ENCODE measurements at places on chromosomes 11 and 22.

DNA sequence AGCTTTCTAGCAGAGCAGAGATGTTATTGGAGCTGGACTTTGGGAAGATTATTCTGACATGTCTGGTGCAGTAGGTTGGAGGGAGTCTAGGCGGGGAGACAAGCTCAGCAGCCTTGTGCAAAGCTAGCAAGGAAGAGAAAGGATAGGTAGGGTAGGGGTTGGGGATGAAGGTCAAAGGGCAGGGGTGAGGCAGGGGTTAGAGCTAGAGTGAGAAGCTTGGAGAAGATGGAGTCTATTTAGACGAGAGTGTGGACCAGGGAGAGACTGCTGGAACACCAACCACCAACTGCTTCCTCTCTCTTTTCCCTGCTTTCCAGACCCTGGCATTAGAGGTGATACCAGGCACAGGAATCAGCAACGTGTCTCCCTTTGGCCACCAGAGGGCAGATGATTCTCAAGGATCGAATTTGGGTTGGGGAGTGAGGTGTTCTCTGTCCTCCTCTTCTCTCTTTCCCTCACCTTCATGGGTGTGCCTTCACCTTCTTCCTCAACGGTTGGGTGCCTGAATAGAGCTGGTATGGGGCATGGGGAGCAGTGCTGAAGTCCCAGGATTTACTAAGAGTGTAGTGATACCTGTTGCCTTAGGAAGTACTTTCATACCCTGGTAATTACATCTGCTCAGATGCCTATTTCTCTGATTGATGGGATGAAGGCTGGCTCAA is 1.8 kb upstream of the MARK2 start:
- DNase-seq = peak; percentile 84

DNA sequence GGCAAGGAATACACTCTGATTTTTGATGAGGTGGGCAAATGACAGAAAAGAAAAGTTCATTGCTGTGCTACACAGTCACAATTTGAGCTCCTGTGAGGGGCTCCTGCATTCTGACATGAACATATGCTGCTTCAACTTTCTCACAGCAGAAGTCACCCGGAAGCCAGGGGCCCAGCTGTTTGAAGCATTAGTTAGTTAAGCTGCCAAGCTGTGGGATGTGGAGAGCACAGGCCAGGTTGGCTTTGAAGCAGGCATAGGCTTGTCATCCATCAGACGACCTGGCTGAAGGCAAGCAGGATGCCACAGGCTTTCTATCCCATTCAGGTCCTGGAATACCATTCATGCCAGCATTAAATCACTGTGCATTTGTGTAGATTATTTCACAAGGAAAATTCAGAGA is 63.1 kb downstream of the MTNR1B start:
- DNase-seq = no peak

- no peak for DNase-seq
These were observed 31.8 kb downstream of the CAPN1 start for GRCh38 chr11:65213322-65214211.

DNA sequence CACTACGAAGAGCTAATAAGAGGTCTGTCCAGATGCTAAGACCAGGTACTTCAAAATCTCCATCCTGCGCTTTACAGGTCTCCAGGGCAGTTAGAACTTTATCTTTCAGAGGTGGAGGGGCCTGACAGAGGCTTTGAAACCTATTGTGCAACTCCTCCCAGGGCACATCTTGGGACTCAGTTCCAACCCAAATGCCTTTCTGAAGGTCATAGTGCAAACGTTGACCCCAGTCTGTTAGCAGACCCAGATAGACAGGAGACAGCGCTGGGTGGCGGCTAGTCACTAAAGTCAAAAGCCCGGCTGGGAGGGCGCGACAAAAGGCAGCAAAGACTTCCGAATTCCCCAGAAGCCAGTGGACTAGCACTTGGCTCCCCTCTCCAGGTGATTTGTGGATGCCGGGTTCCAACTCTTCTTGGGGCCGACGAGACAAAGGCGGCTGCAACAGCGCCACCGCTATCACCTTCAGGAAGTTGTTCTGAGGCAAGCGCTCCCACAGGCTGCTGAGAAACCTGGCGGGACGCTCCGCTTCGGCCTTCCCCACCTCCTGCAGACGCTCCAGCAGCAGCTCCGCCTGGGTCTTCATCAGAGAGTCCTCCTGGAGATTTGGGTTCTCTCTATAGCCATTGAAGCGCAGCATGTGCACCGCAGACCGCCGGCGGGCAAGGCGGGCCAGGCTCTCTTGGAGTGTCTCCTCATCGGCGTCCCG is 728 bp downstream of the FANCF start:
- peak; percentile 48 for DNase-seq

DNA sequence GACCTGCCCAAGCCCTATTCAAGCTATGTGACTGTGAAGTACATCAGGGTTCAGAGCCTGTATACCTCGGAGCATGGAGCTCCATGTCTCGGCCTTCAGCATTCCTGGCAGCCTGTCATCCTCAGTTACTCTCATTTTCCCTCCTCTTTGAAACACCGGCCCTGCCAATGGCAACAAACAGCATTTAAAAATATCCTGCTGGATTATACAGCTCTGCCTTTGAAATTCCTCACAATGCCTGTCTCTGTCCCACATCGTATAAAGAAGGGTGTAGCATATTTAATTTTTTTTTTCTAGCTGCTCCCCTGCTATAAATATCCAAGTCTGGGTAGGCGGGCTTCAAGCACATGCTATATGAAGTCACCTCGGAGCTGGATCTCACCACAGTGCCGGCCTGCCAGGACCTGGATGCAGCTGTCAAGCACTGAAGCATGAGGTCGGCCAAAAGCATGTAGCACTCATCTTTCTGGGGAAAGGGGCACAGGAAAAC is 11.8 kb downstream of the ABTB2 start:
- DNase-seq = no peak

DNA sequence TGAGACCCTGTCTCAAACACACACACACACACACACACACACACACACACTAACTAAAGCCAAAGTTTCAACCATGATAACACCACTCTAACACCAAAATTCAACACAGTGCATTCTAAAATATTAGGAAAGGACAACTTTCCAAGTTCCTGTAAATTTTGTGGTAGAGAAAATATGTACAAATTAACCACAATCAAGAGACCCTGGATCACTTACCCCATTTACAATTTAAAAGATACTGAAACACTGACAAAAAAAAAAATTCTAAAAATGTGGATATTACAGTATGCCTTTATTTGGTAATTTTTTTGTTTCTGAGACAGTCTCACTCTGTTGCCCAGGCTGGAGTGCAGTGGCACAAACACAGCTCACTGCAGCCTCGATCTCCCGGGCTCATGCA is 9.7 kb downstream of the MRTFA start:
- DNase-seq = no peak

DNA sequence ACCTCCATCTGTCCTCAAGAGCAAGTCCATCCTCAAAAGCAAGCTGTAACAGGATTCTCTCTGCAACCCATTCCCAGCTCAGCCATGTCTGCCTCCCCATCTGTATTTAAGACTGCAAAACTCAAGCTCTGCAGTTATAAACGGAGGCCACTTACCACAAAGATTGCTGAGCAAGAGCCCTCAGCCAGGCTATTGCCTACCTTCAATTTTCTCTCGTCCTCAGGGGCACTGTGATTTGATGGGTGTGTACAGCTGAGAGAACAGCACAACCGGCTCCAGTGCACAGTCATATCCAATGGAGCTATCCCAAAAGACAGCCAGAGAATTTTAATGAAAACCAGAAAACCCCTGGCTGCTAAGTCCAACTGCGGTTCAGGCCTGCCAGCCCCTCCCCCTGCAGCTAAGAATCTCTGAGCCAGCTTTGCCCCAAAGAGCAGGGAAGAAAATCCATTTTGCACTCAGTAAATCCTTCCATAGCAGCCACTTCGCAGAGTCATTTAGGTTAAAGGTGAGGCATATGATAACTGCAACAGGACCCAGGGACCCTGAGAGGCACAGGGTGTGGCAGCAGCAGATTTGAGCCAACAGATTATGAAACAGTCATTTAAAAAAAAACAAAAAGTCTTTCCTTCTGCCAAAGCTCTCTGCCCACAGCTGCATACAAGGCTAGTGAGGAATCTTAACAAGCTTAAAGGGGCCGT is 37.6 kb downstream of the RAB30 start:
- DNase-seq = no peak

GRCh38 chr22:49979587-49980264 is 19.2 kb downstream of the PIM3 start:
- peak; percentile 88 for DNase-seq

GRCh38 chr22:48938741-48939140 is 888.9 kb downstream of the BRD1 start:
- DNase-seq = no peak

GRCh38 chr11:22670830-22671229 is 4.4 kb downstream of the GAS2 start:
- DNase-seq = no peak

DNA sequence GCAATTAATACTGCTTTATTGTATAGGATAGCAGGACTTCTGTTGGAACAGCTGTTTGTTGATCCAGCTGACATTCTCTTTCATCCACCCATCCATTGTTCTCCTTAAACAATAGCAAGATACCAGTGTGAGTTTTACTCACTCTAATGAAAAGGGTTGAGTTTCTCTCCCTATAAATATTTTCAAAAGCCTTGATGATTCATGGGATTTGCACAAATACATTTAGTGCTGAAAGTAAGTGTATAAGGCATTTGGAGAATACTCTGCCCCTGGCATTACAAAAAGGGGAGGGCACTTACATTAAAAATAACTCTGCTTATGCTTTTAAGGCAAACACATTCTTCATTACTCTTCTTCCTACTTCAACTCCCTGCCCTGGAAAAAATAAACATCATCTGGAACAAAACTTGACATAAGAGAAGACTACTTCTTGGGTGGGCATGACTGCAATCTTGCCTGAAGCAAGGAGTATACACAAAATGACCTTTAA is 634.9 kb downstream of the METTL15 start:
- no peak for DNase-seq

DNA sequence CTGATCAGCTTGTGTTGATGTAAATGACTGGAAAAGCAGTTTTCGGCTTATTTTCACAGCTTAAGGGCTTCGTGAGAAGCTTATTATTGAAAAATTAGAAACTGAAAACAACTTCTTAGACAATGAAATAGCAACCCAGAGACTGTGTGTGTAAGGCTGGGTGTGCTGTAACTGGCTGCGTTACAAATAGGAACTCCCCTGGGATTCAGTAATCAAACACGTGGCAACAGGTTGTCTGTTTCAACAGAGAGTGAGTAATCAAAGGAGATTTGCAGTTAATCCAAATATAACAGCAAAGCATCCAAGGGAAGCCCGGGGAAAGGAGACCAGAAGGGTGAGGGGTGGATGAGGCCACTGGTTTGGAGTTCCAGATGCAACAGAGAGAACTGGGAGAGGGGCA is 19.2 kb downstream of the NTM start:
- DNase-seq = no peak
